ENCODE measurements at places on chromosomes 5 and 9.
A peak's percentile ranks its signal among the peaks of the same experiment; 100 is the strongest.

DNA sequence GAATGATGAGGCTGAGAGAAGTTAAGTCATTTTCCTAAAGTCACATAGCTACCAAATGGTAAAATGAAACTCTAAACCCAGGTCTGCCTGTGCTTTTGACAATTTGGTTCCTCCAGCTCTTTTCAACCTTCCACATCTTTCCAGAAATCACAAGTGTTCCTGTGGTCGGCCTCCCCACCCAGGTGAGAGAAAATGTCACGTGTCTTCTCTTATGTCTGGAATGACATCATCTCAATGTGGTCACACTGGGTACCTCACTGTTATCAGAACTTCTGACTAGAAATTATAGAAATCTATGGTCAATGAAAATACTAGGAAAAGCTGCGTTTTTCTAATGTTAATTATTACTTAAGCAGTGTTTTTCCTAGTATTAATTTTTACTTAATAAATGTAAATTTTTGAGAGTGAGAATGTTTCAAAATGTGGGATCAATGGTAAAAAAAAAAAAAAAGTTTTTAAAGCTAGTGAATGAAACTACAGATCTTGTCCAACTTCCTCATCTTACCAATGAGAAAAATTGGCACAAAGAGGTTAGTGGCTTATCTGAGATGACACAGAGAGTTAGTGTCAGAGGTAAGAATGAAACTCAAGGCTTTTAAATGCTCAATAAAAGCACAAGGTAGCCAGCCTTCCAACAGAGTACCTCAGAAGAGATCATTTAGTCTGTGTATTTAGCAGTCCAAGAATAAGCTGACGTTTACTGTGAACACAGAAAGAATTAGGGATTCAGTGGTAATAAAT, 228.7 kb upstream of the NR4A3 start:
- DNase-seq = no peak

DNA sequence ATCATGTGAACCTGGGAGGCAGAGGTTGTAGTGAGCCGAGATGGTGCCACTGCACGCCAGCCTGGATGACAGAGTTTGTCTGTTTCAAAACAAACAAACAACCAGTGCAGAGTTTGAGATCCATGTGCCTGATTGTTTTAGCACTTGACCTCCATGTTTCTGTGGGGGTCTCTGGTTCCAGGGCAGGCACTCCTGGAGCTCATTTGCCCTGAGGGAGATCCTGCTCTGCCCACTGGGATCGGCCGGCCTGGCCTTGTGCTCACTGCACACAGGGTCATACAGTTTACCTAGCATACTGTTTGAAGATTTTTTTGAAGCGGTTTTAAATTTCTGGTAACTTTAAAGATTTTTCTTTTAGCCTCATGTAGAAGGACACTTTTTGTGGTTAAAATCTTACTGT, 78.4 kb downstream of the EHMT1 start:
- DNase-seq = no peak

DNA sequence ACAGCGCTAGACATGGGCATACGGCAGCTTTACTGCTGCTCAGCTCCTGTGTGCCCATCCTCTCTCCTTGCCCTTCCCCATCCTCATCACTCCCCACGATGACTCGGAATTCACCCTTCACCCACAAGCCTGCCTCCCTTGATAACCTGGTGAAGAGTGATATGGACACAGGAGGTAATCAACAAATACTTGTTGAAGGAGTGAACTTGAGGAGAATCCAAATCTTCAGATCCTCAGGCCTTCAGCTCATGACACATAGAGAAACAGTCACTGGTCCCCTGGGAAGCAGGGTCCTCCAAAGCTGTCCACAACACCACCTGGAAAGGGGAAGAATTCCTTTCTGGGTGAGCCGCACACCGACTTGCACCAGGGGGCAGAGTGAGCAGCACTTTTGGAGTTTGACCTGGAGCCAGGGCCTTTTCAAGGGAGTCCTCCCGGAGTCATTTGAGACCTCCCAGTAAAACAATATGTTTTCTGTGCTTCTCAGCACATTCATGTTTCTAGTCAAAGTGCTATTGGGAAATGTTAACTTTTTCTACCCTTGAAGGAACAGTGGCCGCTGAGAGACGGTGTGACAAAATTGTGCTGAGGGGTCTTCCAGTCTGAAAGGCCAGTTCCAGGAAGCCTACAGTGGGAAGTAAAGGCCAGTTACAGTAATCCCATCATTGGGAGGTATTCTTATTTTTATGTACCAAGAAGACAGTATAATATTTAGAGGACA, 332.3 kb downstream of the CWC27 start:
- DNase-seq = peak; percentile 69

- DNase-seq = peak; percentile 67
Measured at GRCh38 chr5:131536211-131536826, 98.7 kb downstream of the RAPGEF6 start.

DNA sequence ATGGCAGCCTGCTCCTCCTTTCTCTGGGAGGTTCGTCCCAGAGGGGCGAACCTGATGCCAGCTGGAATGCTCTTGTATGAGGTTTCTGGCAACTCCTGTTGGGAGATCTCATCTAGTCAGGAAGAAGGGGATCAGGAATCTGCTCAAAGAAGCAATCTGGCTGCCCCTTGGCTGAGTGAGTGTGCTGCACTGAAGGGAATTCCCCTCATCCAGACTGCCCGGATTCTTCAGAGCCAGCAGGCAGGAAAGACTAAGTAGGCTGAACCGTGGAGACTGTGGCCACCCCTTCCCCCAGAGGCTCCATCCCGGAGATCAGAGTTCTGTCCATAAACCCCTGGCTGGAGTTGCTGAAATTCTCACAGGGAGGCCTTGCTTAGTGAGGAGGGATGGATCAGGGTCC, 476.0 kb downstream of the CSNK1G3 start:
- no peak for DNase-seq

GRCh38 chr9:101465326-101465915, 29.8 kb upstream of the ALDOB start:
- peak; percentile 71 for DNase-seq

- no peak for DNase-seq
Measured at GRCh38 chr9:130860458-130861316, 25.6 kb downstream of the ABL1 start.

GRCh38 chr5:153985498-153985897, 53.2 kb downstream of the FAM114A2 start:
- DNase-seq = no peak

DNA sequence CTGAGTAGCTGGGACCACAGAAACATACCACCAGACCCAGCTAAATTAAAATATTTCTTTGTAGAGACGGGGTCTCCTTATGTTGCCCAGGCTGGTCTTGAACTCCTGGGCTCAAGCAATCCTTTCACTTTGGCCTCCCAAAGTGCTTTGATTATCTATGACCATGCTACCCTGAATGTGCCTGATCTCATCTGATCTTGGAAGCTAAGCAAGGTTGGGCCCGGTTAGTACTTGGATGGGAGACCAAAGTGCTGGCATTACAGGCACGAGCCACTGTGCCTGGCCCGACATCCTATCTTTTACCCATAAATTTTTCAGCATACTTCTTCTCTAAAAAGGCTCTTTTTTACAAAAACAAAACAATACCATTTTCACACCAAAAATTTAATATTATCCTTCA, 137.0 kb upstream of the LRRTM2 start:
- no peak for DNase-seq

DNA sequence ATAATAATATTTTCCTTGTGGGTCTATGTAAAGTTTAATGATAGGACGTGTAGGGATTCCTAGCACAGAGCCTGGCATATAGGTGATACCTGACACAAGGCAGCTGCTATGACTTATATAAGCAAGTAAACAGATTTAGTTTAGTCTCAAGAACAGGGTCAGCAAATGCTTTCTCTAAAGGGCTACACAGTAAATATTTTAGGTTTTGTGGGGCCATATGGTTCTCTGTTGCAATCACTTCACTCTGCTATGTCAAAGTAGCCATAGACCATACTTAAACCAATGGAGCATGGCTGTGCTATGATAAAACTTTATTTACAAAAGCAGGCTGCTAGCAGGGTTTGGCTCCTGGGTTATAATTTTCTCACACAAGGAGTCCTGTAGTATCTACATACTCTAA, 204.8 kb upstream of the KLF4 start:
- DNase-seq = no peak

- peak; percentile 58 for DNase-seq
Measured at GRCh38 chr5:138953387-138954256, 78.5 kb upstream of the LRRTM2 start.

DNA sequence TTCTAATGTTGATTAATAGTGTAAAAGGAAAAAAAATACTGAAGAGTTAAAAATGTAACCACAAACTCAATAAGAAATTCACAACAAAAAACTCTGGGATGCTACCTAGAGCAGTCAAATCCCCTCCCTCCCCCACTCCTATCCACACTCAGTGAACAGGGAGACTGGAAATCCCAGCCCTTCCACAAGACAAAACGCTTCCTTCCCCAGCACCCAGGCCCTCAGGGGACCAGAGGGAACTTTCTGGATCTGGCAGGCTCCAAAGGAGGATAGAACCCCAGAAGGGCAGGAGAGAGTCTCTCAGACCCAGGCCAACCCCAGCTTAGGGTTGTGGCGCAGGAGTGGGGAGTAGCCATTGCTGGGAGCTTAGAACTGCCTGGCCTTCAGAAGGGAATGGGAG, 55.0 kb downstream of the DCP2 start:
- no peak for DNase-seq

- DNase-seq = peak; percentile 14
Measured at GRCh38 chr9:18404434-18405029, 69.4 kb upstream of the ADAMTSL1 start.

DNA sequence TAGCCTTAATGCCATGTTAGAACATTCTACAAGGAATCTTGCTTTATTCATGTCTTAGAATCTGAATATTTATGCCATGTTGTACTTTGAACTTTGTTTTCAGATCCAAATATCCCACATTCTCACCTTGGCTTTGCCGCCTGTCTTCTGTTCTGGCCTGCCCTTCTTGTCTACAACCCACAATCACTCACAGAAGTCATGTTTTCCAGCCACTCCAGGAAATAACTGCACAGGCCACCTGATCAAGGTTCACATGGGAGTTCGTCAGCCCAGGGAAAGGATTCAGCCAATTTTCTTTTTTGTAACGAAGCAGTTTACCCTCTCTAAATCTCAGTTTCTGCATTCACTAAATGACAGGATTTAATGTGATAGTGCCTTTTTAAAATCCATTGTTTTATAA, 70.5 kb downstream of the JAKMIP2 start:
- DNase-seq = no peak

DNA sequence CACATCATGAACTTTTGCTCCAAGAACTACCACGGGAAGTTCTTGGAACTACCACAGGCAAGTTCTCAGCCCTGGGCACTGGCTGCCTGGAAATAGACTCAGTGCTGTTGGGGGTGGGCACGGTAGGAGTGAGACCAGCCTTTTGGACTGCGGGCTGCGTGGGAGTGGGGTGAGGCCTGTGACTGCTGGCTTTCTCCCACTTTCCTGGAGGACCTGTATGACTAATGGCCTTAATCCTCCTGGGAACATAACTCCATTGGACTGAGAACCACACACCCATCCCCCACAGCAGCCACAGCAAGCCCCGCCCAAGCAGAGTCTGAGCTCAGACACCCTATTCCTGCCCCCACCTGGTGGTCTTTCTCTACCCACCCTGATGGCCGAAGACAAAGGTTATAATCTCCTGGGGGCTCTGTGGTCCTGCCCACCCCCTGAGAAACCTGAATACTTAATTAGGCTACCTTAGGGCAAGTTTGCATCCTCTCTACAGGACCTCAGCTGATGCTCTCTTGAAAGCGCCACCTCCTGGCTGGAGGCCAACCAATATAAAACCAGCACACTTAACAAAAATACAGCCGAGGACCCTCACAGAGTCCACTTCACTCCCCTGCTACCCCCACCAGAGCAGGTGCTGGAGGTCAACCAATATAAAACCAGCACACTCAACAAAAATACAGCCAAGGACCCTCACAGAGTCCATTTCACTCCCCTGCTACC, 112.6 kb downstream of the CACNA1B start:
- no peak for DNase-seq

- DNase-seq = no peak
Measured at GRCh38 chr9:96217294-96217707, 84.7 kb downstream of the HSD17B3 start.

DNA sequence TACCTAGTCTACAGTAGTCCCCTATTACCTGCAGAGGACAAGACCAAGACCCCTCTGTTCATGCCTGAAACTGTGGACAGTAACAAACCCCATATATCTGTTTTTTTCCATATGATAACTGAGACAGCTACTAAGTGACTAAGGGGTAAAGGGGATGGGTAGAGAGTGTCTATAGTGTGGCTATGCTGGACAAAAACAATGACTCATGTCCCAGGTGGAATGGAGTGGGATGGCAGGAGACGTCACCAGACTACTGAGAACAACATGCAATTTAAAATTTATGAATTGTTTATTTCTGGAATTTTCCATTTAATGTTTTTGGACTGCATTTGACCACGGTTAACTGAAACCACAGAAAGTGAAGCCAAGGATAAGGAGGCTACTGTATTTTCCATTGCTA, 171.8 kb downstream of the AGTPBP1 start:
- no peak for DNase-seq

DNA sequence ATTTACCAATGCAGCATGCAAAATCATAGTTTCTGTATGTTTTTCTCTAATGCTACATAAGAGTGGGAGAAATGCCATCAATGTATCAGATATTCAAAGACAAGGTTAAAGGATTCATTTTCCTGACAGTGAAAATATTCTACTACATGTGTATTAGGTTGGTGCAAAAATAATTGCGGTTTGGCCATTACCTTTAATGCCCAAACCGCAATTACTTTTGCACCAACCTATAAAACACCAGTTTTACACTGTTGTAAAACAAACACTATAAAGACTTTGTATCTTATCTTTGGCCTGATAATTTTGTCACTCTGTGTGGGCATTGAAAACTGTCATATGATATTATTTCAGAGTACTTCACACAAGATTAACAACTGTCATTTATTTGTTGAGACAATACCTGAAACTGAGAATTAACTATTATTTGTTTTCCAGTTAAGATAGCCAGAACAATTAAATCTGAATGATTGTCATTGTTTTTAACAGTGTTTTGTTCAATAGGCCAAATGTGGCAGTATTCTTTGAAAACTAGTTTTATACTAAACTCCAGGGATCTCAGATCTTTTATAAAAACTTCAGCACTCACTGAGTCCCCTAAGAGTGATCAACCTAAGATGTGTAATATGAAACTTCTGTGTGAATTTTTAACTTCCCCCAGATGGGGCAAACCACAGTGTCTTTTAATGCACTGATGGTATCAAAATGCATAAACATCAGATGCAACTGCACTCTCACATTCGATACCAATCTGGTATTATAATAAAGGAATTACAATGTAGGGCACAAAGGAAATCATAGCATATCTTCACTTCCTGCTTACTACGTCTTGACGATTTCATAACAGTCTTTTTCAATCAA, 53.8 kb upstream of the FBN2 start:
- DNase-seq = no peak

All from cerebellar cortex (tissue), 1 donor.